ENCODE measurements at places on chromosomes 7 and 10.

DNA sequence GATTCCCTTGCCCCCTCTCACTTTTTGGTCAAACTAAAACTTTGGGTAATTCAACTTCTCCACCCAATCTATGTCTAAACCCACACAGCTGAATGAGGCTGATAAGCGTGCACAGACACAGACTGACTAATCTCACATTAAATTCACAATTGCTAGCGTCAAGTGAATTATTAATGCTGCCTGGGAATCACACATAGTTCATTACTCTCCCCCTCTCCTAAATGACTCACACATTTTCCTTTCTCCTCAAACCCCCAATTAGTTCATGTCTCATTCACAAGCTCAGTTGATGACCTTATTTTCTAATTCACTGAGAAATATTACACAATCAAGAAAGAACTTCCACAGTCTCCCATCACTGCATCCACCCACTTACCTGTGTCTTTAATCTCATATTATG, 14.5 kb downstream of the KLF14 start:
- no peak for DNase-seq

GRCh38 chr10:127925471-127926207, 18.7 kb downstream of the PTPRE start:
- no peak for DNase-seq

DNA sequence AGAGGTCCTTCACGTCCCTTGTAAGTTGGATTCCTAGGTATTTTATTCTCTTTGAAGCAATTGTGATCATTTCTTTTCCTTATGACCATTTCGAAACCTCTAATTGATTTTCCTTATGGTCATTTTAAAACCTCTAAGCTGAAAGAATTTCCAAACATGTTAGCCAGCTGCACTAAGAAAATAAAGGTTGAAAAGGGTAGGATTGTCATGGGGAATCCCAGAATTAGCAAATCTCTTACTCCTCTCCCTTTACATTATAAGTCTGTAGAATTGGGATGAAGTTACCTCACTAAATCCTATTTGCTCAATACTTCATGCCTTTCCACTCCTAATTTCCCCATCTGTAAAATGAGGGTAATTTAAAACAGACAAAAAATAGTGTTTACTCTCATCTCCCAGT, 79.5 kb downstream of the FAM185A start:
- no peak for DNase-seq

GRCh38 chr10:48533951-48534720, 70.7 kb downstream of the ARHGAP22 start:
- no peak for DNase-seq

- DNase-seq, result no peak
These were observed 192.6 kb downstream of the CDCA7L start for GRCh38 chr7:21753071-21753470.

DNA sequence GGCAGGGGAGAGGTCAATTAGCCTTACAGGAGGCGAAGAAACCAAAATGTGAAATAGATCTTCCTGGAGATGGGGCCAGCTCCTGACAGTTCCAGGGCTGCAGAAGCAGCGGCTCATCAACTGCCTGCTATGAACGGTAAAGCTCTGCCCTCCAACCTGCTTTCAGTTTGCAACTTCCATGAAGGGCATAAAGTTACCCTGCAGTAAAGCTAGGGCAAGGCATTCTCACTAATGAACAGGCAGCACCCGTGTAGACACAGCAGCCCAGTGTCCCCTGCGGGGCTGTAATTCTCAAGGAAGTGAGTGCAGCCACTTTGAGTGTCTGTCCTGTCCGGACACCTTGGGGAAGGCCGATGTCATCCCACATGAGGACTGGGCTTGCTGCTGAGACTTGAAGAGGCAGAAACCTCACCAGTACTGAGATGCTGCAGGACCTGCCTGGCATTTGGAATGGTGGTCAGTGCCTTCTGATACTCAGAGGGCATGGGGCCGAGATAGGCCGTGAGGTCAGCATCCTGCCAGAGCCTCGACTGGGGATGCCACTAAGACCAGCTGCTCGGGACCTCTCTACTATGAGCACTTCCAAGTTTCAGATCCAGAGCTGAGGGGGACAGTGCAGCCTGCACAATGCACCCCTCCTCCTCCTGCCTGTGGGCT, 26.1 kb upstream of the C10orf53 start:
- DNase-seq, result no peak
